SK-N-SH (cell line): ENCODE measurements at places on chromosomes 11 and 22.

DNA sequence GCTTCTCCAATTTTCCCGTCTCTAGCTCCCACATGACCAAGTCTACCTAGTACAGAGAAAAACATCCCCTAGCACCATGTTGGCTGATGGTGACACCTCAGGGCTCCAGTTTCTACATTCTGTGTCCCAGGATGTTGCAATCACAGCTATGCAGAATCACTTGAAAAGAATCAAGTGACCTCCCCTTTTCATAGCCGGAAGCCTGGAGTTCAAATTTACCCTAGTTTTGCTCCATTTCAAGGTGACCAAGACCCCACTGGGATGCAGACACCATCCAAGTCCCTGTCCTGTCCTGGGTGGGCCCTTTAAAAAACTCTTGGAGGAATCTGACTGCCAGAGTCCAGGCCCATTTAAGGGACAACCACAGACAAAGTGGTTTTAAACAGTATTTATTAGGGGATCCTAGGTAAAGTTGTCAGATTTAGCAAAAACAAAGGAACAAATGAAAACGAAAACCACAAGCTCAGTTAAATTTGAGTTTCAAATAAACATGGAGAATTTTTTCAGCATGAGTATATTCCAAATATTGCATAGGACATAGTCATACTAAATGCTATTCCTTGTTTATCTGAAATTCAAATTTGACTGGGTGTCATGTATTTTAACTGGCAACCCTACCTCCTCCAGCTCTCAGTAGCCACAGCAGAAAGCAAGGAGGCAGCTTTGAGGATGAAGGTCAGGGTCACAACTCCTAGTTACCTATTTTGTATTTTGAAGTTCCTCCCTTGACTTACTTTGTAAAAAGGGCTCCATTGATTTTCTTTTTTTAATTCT, 52.4 kb downstream of the MIAT start:
- DNase-seq = no peak

DNA sequence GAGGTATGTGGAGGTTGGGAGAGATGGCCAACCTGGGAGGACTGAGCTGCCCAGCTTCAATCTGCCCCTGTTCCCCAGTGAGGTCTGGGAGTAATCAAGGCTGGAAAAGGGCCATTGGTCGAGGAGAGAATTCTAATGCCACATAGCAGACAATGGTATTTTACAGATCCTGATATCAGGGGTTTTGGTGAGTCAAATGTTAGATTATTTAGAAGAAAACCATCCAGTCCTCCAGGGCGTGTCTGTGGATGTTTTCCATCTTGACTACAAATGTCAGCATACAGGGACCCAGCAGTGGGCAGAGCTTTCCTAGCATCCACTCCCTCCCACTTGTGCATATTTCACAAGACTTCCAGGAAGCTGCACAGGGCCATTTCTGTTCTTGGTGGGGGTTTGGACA, 107.9 kb downstream of the SCN3B start:
- no peak for DNase-seq

GRCh38 chr11:102256251-102256650, 61.0 kb upstream of the BIRC3 start:
- DNase-seq = no peak

DNA sequence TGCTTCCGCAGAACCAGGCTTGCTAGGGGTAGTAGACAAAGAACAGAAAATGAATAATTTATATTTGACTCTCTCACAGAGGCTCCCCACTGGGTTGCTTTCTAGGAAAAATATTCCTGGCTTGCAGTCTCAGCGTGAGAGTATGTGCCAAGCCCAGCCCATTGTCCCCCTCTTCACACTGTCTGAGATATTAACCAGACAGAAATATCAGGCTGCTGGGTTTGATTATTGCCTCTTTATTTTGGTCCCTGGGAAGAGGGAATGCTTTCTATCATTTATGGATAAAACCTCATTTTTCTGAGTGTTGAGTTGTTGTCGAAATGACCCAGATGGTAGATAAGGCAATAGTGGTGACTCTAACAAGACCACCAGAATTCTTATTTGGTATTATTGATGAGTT, 367.9 kb downstream of the METTL15 start:
- peak; percentile 3 for DNase-seq

- DNase-seq = no peak
These were observed 279.9 kb upstream of the B3GAT1 start for GRCh38 chr11:134691985-134692384.

- DNase-seq = no peak
These were observed 29.3 kb downstream of the RPUSD4 start for GRCh38 chr11:126181939-126182730.
